ENCODE measurements at places on chromosomes 1 and 21.

GRCh38 chr1:182615468-182616129, 11.4 kb upstream of the RGS16 start:
- peak; percentile 69 for DNase-seq

- DNase-seq = no peak
Measured at GRCh38 chr21:15204140-15204969, 139.6 kb upstream of the NRIP1 start.

DNA sequence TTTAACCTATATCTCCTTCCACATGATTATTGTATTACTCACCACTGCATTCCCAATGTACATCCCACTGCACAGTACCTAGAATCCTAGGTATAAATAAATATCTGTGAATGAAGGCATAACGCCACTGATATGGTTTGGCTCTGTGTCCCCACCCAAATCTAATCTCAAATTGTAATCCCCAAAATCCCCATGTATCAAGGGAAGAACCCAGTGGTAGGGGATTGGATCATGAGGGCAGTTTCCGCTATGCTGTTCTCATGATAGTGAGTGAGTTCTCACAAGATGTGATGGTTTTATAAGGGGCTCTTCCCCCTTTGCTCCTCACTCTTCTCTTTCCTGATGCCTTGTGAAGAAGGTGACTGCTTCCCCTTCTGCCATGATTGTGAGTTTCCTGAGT, 599.0 kb upstream of the ADGRL2 start:
- DNase-seq = no peak

GRCh38 chr1:185808631-185809030, 74.4 kb downstream of the HMCN1 start:
- no peak for DNase-seq

GRCh38 chr1:107949467-107950253, 15.3 kb downstream of the VAV3 start:
- DNase-seq = no peak

DNA sequence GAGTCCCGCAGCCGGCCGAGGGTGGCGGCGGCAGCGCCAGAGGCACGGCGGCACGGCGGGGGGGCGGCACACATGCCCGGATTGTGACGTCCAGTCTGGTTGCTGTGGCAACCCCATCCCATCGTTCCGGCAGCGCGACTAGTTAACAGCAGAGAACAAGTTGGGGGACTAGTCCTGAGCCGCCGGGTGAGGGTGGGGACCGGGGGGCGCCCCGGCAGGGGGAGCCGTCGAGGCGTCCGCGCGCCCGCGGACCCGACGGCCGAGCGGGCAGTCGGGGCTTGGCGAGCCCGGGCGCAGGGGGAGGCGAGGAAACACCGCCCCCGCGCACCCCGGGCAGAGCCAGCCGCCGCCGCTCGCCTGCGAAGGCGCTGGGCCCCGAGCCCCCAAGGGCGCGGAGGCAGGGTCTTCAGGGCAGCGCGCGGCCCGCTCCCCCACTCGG, at the start of gene CHD5:
Gene CHD5 (minus strand): TSS at position 54 of the 439 bp plus-strand sequence. CDS start 298 bp downstream, outside the sequence.
- DNase-seq = peak; percentile 40

DNA sequence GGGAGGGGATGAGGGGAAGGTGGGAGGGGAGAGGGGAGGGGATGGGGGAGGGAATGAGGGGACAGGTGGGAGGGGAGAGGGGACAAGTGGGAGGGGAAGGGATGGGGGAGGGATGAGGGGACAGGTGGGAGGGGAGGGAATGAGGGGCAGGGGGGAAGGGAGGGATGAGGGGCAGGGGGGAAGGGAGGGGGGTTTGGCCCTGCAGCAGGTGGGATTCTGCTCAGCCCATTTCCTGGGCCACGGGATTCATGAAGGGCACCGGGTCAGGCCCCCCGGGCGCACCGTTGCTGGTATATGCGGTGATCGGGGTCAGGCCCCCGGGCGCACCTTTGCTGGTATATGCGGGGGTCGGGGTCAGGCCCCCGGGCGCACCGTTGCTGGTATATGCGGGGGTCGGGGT, 15.1 kb upstream of the SAMD11 start:
- no peak for DNase-seq

- DNase-seq = no peak
Measured at GRCh38 chr1:81978945-81979344, 178.2 kb downstream of the ADGRL2 start.

DNA sequence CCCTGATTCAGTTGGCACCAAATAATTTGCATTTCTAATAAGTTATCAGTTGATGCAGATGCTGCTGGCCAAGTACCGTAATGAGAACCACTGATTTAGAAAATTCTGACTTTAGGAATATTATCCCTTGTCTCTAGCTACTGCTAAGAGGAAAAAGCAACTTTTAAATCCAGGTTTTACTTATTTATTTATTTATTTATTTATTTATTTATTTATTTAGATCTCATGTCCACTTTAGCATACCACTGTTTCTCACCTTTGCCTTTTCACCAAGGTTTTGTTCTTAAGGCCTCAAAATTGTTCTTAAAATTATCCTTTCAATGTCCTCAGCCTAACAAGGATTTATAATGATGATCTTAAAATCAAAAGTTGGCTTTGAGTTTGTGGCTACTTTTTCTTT, 8.7 kb upstream of the CYYR1 start:
- DNase-seq = no peak

DNA sequence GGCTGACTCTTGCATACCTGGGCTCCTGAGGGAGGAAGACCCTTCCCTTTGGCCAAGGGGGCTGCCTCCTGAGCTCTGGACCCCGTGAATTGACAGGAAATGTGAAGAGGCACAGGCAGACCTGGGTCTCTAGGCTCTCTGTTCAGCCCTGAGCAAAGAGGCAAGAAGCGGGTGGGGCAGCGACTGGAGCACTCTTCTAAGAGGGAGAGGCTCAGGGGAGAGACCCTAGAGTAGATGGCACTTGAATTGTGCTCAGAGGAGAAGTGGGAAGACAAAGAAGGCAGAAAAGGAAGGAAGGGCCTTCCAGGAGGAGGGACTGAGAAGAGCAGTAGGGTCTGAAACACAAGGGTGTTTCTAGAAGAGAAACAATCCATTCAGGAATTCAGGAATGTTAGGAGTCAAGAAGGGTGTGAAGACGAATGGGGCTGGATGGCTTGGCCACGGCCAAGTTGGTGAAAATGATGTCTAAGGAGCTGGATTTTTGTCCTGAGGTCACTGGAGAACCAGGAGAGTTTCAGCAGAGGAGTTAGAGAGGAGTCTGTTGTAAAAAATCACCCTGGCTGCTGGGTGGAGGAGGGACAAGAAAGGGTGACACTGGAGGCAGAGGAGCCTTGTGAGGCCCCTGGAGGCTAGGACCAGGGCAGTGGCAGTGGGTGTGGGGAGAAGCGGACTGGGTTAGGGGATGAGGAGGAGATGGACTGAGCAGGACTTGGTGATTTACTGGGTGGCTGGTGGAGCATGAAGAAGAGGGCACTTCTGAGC, 5.3 kb downstream of the TIE1 start:
- no peak for DNase-seq

- DNase-seq = peak; percentile 71
Measured at GRCh38 chr1:161772397-161772796, 6.3 kb downstream of the ATF6 start.

DNA sequence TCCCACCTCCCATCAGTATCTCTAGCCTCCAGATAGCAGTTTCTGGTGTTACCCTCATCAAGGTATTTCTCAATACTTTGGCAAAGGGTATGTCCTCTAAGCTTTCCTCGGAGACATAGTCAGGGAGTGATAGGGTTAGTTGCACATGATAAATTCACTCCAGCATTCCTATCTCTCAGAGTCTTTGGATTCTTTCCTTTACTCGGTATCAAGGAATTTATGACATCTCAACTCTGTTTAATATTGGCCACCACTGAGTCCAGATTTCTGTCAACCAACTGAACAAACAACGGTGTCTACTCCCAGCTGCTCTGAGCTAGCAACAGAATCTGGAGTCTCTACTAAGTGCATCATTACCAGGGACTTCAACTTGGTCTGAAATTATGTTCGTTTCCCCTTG, 233.4 kb downstream of the TM2D1 start:
- DNase-seq = no peak

GRCh38 chr1:36652586-36652985, 169.9 kb upstream of the CSF3R start:
- DNase-seq = no peak

- DNase-seq = no peak
Measured at GRCh38 chr1:207191061-207191460, 87.0 kb downstream of the C4BPA start.

DNA sequence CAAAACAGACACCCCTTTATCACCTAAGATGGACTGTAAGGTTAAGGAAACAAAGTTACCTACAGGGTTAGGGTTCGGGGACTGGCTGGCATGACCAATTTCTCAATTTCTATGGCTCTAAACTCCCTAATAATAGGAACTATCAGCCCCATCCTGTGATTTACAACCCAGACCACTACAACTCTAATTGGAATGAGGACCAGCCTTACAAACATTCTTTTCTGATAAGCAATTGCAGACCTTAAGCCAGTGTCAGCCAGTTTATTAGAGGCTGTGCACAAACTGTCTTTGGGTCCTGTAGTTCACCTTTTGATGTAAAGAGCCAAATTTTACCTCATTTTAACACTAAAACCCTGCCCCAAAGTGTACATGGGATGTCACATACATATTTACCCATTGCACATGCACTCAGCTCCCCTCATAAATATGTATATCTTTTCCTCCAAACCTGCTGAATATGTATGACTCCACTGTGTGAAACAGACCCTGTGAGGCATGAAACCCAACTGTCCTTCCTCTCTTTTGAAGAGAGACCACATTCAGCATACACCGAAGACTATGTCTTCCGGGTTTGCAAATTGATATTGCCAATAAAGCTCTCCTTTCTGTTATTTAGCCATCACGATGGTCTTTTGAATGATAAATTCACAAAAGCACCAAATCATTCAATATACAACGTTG, 7.3 kb upstream of the APP start:
- DNase-seq = no peak

- no peak for DNase-seq
Measured at GRCh38 chr1:162193815-162194214, 124.3 kb downstream of the NOS1AP start.

GRCh38 chr1:20184481-20184900, 1.4 kb upstream of the UBXN10 start:
- no peak for DNase-seq

GRCh38 chr1:2556678-2557481, 709 bp downstream of the TNFRSF14 start:
- DNase-seq = no peak

DNA sequence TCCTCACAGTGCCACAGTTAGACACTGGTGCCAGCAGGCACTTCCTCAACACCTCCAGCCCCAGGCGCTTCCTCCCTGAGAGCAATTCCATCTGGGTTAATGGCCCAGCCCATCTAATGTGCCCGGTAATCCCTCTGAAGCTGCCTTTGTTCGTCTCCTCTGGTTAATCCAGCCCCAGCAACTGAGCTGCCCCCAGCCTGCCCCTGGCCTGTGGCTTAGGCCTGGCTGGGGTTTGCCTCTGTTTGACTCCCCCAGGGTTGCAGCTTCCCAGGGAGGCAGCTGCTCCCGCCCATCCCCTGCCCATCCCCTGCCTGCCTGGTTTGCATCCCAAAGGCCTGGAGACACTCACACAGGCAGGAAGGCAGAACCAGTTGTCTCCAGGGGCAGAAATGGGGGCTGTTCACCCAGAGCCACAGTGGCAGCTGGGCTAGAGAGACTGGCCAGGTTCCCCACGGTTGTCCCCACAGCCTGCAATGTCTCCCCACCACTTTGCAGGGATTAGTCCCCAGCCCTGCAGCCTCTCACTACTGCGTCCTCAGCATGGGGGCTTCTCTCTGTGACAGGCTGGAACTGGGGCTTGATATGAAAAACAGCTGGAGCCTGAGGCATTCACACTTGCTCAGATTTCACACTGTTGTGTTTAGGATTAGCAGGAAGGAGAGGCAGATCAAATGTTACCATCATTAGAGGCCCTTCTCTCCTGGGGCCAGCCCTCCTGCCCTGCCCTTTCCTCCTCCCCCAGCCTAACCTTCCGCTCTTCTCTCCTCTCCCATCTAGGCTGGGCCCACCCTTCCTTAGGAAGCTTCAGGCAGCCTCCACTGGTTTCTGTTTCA, 120.2 kb downstream of the TLR5 start:
- no peak for DNase-seq

GRCh38 chr1:64122588-64122987, 80.8 kb upstream of the UBE2U start:
- DNase-seq = no peak

DNA sequence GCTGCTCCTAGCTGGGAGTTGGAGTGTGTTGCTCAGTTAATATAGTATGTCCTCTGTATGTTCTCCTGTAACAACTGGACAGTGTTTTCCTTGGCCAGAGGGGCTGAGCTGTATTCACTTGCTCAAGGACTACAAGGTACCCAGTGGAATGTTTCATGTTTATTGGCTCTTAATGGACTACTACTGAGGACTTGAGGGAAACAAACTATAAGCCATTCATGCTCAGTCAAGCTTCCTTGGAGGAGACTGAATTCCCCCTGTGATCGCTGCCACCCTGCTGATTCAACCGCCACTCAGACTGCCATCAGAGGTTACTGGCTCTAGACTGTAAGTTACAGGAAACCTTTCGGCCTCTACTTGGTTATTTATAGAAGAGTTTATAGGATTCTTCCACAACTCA, 166.6 kb downstream of the ZC3H11B start:
- DNase-seq = no peak

DNA sequence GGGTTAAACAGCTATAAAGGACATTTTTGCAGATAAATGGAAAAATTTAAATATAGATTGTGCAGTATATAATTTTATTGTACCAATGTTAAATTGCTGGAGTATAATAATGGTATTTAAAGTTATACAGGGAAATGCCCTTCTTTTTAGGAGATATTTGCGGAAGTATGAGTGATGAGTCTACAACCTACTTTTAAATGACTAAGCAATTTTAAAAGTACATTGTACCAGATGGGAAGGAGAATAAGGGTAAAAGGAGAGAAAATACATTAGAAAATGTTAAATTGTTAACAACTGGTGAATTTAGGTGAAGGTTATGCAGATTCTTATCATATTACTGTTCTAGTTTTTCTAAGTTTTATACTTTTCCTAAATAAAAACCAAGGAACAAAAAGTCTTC, 91.8 kb downstream of the ZZZ3 start:
- peak; percentile 21 for DNase-seq

DNA sequence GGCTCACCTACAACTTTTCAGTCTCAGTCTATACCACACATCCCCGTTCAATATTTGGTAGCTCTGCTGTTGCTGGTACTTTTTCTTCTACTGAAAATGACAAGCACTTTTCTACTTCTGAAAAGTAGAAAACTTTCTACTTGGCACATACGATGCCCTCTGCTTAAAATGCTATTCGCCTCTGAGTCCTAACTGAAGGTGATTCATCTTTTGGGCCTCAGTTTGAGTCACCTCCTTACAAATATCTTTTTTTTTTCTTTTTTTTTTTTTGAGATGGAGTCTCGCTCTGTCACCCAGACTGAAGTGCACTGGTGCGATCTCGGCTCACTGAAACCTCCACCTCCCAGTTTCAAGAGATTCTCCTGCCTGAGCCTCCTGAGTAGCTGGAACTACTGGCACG, 136.0 kb upstream of the CYYR1 start:
- DNase-seq = no peak

GRCh38 chr1:45926330-45926729, 122.9 kb downstream of the MAST2 start:
- no peak for DNase-seq

- no peak for DNase-seq
Measured at GRCh38 chr1:204076891-204077290, 4.0 kb downstream of the SOX13 start.

Data from common myeloid progenitor, CD34-positive (primary cell).